ENCODE measurements at places on chromosomes 11 and 22.
A peak's percentile ranks its signal among the peaks of the same experiment; 100 is the strongest.

- DNase-seq, result no peak
Observed at GRCh38 chr11:63874511-63874910, 35.6 kb downstream of the MARK2 start.

DNA sequence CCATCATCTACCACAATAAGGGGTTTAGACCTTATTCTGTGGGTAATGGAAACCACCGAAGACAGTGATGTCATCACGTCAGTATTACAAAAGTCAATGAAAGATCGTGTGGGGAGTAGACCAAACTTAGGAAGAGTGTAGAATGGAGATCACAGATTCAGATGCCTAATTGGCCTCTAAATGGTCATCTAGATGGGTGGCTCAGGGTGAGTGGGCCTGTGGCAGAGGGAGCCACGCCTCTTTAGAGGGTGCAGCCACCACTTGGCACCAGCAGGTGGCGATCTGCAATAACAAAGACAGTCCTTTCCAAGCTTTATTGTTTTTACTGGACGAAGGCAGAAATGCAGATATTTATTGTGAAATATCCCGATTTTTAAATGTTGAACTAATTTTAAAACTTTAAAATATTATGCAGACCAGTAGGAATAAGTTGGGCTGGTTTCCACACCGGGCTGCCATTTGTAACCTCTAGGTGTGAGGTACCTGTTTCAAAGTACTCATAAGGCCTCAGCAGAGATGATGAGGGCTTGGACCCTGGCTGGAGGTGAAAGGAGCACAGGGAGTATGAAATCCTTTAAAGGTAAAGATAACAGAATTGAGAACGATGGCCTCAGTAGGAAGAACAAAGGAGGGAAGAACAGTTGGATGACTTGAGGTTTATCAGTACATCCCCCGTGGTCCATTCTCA, 222.0 kb downstream of the DBX1 start:
- no peak for DNase-seq

DNA sequence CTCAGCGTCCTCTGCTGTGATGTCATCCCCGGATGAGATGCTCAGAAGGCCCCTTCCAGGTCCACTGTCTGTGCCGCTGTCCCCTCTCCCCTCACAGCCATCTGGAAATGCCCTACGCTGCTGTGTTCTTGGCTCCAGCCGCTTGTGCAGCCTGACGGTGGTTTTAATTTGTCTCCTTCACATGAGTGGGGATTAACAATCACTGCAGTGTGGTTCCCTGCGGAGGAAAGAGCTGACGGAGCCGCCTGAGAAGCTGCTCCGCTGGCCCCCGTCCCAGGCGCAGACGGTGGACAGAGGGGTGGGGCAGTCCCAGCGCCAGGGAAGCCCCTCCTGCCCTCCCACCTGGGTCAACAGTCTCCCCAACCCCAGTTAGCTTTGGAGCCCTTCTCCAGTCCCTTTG, 67.5 kb upstream of the PHF21B start:
- DNase-seq, result no peak

GRCh38 chr22:47380692-47381091, 618.2 kb downstream of the TBC1D22A start:
- DNase-seq, result no peak

GRCh38 chr11:10117709-10118351, 176.2 kb downstream of the SBF2 start:
- DNase-seq, result no peak

DNA sequence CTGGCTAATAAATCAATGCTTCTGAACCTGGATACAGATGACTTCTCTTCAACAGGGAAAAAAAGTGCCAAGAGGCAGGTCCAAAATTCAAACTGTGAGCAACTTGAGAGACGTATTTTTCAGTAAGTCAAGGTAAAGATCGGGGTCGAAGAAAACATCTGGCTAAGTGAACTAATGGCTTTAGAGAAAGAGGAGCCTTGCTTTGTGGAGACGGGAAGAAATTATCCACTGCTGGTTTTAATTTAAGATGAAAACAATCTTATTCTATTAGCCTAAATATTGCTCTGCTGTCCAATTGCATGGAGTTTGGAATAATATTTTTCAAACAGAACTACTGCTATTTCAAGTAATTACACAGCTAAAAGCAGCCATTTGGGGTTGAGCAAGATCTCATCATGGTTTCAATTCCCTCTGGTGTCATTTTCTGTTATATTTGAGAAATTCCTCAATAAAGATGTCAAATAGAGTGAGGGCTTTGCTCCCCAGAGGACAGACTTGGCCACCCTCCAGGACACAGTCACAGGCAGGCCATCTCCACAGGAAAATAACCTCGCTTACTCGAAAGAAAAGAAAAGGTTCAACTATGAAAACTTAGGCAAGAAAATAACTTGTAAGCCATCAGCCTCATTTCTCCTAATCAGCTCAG, 29.8 kb downstream of the SCUBE1 start:
- no peak for DNase-seq

DNA sequence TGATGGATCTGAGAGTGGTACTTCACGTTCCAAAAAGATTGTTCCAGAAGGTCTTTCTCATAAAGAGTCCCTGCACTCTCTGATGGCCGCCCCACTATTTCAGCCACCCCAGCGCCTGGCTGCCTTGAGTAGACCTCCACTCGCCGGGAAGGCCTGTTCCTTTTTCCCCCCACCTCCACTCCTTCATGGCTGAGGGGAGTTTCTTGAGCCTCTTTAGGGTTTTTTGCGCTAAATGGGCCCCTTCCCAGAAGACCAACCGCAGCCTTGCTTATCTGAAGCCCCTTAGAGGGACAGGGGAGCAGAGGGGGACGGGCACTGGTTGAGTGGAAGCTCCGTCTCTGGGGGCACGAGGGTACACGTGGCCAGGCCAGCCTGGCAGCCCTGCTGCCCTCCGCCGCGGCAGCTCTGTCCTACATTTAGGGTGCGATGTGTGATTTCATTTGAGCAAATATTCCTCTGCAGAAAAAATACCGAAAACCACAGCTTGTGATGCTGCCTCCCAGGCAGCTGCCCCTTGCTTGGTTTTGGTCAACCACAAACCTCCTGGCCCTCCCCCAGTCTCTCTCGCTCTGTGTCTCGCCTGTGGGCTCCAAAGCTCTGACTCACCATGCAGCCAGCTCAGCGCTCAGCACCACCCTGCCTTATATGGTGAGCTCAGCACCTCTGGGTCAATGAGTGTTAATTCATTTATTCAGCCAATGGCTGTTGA, 88.7 kb downstream of the TP53I11 start:
- DNase-seq, result peak; percentile 15

GRCh38 chr11:130655300-130655699, 206.9 kb downstream of the ADAMTS15 start:
- no peak for DNase-seq

GRCh38 chr22:45503816-45504372, 1.2 kb downstream of the FBLN1 start:
- no peak for DNase-seq

GRCh38 chr11:32439501-32440210, 4.3 kb upstream of the WT1 start:
- no peak for DNase-seq

- no peak for DNase-seq
Observed at GRCh38 chr11:101323997-101324396, 194.4 kb upstream of the PGR start.

GRCh38 chr22:46865052-46865434, 102.6 kb downstream of the TBC1D22A start:
- DNase-seq, result no peak

DNA sequence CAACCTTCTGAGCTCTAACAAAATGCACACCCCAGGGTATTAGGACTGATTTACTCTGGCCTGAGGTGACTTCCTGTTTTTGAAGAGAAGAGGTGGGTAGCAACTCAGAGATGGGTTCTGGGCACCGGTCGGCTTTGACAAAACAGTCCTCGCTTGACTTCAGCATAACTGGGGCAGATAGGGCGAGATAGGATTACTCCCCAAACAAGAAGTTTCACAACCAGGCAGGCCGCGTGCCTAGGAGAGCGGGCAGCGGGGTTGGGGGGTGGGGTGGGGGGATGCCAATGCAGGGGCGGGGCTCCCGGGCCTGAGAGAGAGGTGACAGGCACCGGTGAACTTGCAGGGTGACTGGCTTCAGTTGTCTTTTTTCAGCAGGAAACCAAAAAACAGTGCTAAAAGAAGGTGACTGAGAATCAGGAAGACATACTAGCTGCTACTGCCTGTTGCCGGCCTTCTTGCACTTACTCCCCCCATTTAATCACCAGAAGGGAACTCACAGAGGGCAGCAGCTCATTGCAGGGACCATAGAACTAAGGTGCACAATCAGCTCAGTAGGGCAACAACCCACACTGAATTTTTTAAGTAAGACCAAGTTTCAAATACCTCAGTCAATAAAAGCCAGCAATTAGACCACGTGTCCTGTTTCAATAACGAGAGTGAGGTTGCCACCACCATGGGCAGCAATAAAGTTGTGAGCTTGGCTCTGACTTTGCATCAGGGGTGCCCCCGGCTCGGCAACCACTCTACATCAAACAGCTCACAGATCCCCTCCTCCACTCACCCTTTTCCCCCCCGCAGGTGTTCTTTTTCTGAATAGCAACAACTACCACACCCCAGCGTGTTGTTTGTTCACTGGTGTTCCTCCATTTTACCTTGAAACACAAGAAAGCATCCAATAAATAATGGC, 37.2 kb upstream of the ETS1 start:
- DNase-seq, result peak; percentile 62

GRCh38 chr11:134157451-134157850, 66.3 kb downstream of the NCAPD3 start:
- DNase-seq, result no peak

GRCh38 chr11:126346586-126346940, 8.9 kb upstream of the ST3GAL4 start:
- DNase-seq, result no peak

DNA sequence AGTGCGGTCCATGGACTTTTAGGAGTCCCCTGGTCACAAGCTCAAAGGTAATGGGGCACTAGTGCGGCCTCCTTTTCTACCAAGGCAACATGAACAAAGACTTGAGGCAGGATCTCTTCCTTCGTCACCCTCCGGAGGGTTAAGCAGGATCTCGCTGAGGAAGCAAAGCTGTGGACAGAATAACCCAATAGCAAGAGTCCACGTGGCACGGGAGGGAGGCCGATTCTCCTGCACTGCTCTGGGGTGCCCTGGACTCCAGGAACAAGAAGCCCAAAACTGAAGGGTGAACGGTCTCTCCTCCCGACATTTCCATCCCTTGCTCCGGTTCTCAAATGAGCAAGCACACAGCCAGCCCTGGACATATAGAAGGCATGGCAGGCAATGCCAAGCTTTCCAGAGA, 20.7 kb downstream of the MYH9 start:
- no peak for DNase-seq

- DNase-seq, result no peak
Observed at GRCh38 chr11:34601085-34601444, 19.8 kb upstream of the EHF start.

GRCh38 chr11:60889869-60890311, 16.5 kb downstream of the PRPF19 start:
- no peak for DNase-seq

DNA sequence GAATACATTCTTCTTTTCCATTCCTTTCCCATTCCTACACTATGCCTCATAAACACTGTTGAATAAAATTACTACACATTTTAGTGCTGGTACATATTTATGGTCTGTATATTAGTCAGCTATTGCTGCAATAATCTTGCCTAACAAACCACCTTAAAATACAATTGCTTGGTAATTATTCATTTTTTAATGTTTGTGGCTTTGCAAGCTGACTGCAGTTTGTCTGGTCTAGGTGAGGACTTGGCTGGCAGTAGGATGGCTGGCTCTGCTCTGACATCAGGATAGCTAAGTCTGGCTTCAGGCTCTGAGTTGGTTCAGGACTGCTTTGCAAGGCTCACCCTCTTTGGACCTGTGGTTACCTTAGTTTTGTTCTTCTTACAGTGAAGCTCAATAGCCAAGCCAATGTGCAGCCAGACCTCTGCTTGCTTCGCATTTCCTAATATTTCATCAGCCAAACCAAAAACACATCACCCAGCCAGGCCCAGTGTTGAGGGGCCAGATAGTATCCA, 913.4 kb upstream of the RAG2 start:
- no peak for DNase-seq

- no peak for DNase-seq
Observed at GRCh38 chr11:69841170-69841858, 22.1 kb upstream of the FGF3 start.

GRCh38 chr11:126844789-126845188, 155.8 kb downstream of the KIRREL3 start:
- no peak for DNase-seq

DNA sequence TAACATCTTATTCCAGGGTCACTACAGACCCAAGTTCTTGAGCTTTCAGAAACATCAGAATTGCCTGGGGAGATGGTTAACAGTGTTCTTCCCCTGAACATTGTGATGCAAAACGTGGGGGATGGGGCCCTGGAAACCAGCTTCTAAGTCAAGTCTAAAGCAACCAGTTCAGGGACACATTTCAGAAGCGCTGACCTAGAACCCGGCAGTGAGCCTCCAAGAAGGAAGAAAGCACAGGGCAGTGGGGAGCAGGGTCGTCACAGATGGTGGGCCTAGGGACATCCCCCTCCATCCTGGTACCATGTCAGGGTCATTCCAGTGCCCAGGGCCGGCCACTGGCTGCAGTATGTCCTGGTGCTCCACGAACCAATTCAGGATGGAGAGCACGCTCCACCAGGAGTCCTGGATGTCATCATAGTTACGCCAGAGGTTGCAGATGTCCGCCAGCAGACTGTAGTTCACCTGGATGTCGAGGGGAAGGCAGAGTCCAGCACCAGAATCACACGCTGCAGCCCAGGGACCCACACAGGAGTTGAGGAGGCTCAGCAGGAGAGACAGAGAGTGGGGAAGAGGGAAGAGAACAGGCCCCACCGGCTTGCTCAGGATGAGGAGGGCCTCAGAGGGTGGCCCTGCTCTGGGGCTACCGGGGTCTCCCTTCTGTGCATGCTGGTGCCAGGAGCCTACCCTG, 5.0 kb downstream of the NAGA start:
- no peak for DNase-seq

- DNase-seq, result no peak
Observed at GRCh38 chr22:46593211-46593681, 26.9 kb upstream of the GRAMD4 start.

DNA sequence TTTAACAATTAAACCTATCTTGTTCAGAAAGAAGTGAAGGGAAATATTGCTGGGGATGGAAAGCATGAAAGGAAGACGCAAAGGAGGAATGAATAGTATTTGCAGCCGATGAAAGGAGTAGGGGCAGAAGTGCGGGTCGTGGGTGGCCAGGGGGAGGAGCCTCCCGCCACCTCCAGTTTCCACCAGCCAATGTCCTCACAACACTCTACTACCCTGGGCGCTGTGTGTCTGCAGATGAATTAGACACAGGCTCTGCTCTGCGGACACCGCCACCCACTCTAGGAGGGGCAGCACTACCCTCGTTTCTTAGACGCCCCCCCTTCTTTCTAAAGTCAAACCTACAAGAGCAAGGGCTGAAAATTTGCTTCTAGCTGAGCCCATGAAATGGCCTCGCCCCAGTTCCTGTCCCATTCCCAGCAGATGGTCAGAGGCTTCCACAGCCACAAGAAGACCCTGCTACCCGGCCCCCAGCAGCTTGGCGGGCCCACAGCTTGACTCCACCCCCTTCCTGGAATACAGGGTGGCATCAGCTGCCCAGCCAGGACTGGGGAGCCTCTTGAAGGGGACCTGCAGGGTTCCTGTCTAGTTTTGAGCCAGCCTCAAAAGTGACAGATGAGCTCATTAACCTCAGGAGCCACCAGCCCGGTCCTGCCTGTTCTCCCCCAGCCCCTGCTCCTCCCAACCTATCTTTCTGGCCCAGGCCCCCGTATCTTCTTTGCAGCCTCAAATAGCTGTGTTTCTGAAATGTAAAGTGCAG, 268.1 kb downstream of the BUD13 start:
- no peak for DNase-seq

GRCh38 chr22:48874956-48875355, 952.7 kb downstream of the BRD1 start:
- DNase-seq, result no peak

- DNase-seq, result no peak
Observed at GRCh38 chr22:50170453-50171318, at the start of gene PANX2. Gene PANX2 (plus strand): TSS chr22:50170731. CDS start chr22:50170731, 0 bp downstream.

- no peak for DNase-seq
Observed at GRCh38 chr11:72204886-72205285, 11.7 kb upstream of the FOLR2 start.

All from activated naive CD4-positive, alpha-beta T cell (primary cell).